ENCODE measurements at places on chromosomes 12 and 14.

DNA sequence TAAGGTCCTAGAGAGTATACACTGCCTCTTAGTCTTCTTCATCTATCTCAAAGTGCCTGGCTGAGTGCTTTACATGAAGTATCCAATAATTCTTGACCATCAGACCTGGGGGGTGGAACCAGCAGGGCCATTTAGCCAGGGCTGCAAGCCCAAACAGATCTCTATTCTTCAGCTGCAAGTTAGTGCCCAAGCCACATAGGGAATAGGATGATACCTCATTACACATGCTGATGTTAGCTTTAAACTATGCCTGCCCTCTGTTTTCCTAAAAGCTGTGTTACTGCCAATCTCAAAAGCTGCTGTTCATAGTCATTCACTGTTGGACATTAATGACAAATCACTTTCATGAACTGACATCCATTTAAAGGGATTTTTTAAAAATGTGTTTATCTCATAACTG lies 16.7 kb upstream of the IFNG start:
- DNase-seq: no peak

GRCh38 chr12:83158613-83159207 lies 472.0 kb downstream of the TMTC2 start:
- no peak for DNase-seq

- peak; percentile 71 for DNase-seq
These were observed 1.4 kb upstream of the DNAJC22 start for GRCh38 chr12:49345051-49345824.

DNA sequence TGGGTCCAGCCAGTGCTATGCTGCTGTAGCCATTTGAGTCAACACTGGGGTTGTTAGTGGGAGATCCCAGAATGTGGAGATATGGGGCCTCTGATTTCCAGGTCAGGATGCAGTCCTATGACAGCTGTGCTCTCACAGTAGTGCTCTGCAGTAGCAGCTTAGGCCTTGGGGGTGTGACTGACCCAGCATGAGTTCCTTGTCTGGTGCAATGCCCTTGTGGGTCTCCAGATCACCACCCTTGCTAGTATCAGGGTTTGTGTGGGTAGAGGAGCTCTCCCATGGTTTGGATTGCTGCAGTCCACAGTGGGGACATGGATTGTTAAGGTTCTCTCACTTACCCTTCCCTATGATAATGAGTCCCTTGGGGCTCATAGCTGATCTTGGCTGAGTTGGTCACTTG lies 113.7 kb downstream of the RAD51B start:
- DNase-seq: no peak

- DNase-seq: no peak
These were observed 37.9 kb downstream of the WDR89 start for GRCh38 chr14:63603749-63604277.

- DNase-seq: no peak
These were observed 216.5 kb upstream of the RTL1 start for GRCh38 chr14:101119830-101120571.

GRCh38 chr12:27015730-27016076 lies 1.5 kb upstream of the TM7SF3 start:
- DNase-seq: no peak

- peak; percentile 94 for DNase-seq
These were observed 96.9 kb downstream of the GCH1 start for GRCh38 chr14:54805445-54806322.

DNA sequence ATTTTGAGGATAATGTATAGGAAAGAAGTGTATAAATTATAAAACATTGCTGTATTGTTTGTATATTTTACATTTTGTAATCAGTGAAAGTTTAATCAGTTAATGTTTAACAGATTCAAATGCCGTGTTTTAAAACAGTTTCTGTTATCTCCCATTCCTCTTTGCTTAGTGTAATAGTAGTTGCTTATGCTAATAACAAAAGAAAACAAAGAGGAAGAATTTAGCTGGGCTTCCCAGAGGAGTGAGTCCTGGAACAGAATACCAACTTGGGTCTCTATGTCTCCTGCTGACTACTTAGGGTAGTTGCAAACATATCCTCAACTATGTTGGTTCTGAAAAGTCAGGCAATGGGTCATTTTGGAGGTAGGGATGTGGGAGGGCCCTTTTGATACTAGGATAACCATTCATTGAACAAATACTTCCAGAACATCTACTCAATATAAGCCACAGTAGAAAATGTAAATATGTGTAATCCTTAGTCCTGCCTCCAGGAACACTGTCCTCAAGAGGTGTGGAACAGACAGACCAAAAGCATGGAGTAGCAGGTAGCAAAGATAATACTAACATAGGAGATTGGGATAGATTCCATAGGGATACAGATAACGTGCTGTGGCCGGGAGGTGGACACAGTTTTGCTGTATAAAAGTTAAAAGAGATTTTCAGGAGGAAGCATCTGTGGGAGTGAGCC lies 36.1 kb upstream of the EVL start:
- DNase-seq: no peak

All from right cardiac atrium (tissue), 5 donors.